ENCODE measurements at places on chromosomes 13 and 19. TPM values are rescaled to one million over a fixed set of nuclear protein-coding genes. Genes with fewer than 3 reads are reported as not detected.

Gene ZNF816
- total RNA-seq: 10.7 TPM

Gene TPTE2
- total RNA-seq: not detected

GRCh38 chr13:34654647-34655046 lies 287.4 kb upstream of the NBEA start:
- no peaks in the 10 kb centered on the region for H3K27me3 ChIP-seq
- H3K4me1 ChIP-seq: no peaks in the 10 kb centered on the region
- DNase-seq: no peak
- no peaks in the 10 kb centered on the region for H3K36me3 ChIP-seq

DNA sequence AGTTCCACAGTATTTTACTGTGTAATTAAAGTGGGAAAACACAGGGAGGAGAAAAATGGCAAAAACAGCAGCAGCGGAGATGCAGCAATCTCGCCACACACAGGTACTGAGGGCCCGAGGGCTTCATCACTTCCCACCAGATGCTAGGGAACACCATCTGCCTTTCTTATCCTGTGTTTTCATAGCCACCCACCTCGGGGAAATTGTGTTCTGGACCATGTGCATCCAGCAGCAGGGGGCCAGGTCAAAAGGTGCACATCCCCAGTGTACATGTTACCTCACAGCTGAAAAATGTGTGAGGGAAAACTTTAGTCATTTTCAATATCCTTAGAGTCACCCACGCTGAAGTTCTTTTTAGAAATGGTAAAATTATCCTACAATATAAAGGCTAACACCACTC lies 30.2 kb downstream of the PDCD5 start:
- no peak overlapping the region for H3K4me3 ChIP-seq
- H3K27ac ChIP-seq: no peak overlapping the region
- H3K36me3 ChIP-seq: no peaks in the 10 kb centered on the region
- H3K27me3 ChIP-seq: no peaks in the 10 kb centered on the region

GRCh38 chr13:59332966-59333365 lies 830.8 kb downstream of the DIAPH3 start:
- no peaks in the 10 kb centered on the region for H3K27me3 ChIP-seq
- H3K4me1 ChIP-seq: no peaks in the 10 kb centered on the region
- no peak for DNase-seq
- no peak overlapping the region for H3K4me3 ChIP-seq
- no peaks in the 10 kb centered on the region for H3K36me3 ChIP-seq

Data from hepatocyte (in vitro differentiated cells).